HS-27A (cell line): ENCODE measurements at places on chromosomes 3 and 15.

DNA sequence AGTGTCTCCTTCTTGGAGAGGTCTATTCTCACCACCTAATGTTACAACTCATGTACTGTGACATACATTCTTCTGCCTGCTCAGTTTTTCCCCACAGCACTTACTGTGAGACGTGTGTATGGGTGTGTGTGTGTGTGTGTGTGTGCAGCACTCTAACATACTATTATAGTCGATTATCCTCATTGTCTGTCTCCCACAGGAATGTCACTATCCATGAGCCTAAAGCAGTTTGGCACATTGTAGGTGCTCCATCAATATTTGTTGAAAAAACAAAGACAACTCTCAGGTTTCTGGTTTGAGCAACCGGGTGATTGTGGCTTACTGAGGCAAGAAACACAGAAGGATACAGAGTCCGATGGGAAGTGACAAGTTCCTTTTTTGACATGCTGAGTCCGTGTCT, 8.6 kb upstream of the ZNF148 start:
- no peak for DNase-seq

DNA sequence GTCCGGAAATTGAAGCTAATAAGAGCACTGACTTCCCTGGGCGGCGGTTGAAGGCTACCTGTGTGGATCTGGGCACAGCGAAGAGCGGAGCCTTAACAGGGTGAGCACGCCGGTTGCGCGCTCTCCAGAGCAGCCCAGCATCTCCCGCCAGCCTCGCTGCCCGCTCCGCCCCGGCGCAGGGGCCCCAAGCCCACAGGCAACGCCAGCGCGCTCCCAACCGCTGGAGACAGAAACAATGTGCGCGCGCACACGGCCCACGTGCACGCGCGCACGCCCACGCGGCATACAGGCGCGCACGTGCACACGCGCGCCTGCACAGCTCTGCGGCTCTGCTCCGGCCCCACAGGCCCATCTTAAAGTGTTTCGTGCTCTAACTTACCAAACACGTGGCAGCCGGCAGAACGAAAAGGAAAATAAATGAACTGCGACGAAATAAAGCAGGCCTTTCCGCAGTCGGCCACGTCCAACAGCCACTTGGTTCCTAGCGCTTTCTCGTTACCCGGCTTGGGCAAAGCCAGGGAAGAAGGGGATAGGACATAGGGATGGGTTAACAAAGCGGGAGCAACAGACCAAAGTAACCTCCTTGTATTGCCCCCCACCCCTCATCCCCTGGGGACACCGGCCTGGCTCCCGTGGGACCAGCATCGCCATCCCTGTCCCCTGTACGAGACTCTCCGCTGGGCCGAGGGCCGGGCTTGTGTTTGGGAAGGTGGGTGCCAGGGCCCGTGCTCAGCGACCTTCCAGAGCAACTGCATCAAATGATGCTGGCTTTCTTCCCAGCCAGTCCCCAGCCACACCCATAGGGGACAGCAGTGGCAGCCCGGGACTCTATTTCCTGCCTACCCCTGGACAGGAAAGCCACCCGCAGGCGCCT, 203.7 kb downstream of the ABHD5 start:
- DNase-seq = no peak

DNA sequence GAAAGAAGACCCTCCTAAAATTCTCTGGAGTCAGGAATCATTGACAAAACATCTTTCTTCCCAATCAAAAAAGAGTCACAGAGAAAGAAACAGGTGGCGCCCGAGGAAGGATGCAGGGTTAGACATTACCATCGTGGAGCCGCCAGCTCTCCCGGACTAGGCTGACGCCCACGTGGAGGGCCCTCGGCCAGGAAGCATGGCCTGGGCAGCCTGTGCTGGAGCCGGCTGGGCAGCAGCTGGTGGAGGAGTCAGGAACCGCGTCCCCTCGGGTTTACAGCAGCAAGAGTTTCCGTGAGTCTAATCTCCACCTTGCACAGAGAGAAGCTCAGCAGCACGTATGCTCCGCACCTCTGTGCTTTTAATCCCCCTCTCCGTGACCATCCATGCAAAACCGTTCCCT, 533.7 kb upstream of the ATP11B start:
- no peak for DNase-seq

- DNase-seq = no peak
Observed at GRCh38 chr3:130420466-130420865, 75.0 kb downstream of the COL6A5 start.

GRCh38 chr3:191369616-191370010, 39.3 kb upstream of the UTS2B start:
- no peak for DNase-seq

DNA sequence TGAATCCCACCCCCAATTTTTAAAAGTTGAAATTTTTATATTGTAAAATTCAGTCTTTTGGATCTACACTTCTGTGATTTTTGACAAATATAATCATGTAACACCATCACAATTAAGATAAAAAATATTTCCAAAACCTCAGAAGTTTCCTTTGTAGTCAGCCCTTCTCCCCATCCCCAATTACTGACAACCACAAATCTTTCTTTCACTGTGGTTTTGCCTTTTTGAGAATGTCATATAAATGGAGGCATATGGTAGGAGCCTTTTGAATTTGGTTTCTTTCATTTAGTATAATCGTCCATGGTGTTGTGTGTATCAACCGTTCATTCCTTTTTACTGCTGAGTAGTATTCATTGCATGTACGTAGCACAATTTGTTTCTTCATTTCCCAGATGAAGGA, 7.9 kb upstream of the CILP start:
- DNase-seq = no peak

DNA sequence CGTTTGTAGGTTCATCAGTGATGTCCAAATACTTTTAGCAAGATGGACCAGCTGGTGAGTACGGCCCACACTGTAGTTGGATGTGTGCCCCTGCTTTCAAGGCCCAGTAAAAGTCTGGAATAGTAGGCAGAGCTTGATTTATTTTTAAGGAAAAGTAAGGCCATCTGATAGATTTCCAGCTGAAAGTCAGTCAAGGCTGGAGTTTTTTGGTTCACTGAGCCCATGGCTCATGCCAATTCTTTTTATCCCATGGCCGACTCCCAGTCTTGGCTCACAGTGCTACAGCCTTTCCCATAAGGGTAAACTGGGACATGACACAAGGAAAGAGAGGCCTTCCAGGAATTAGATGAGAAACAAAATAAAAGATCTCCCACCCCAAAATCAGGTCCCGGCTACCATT, 13.5 kb downstream of the CCDC80 start:
- DNase-seq = no peak

- no peak for DNase-seq
Observed at GRCh38 chr3:195212749-195213375, 58.1 kb downstream of the XXYLT1 start.

- no peak for DNase-seq
Observed at GRCh38 chr15:68821841-68822381, 1.2 kb upstream of the ANP32A start.

- DNase-seq = no peak
Observed at GRCh38 chr15:29840054-29840453, 17.8 kb upstream of the TJP1 start.
